ENCODE measurements at places on chromosomes 4 and X.

- no peak for DNase-seq
Observed at GRCh38 chrX:130395341-130395740, 6.4 kb upstream of the RBMX2 start.

DNA sequence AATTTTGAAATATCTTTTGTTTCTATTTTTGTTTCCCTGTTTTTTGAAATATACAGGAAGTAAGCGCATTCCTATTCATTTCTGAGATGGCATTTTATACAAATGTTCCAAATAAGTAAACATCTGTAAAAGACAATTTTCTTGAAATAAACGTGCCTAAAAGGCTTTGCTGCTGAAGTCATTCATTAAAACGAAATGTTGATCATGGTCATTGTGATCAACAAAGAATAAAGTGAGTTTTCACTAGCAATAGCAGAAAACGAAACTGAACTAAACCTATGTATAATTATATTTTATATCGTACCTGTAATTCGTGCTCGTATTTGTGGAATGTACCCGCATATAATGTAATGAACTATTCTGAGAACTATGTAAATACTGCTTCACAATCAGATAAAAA, 221.2 kb downstream of the MGST2 start:
- DNase-seq: no peak

DNA sequence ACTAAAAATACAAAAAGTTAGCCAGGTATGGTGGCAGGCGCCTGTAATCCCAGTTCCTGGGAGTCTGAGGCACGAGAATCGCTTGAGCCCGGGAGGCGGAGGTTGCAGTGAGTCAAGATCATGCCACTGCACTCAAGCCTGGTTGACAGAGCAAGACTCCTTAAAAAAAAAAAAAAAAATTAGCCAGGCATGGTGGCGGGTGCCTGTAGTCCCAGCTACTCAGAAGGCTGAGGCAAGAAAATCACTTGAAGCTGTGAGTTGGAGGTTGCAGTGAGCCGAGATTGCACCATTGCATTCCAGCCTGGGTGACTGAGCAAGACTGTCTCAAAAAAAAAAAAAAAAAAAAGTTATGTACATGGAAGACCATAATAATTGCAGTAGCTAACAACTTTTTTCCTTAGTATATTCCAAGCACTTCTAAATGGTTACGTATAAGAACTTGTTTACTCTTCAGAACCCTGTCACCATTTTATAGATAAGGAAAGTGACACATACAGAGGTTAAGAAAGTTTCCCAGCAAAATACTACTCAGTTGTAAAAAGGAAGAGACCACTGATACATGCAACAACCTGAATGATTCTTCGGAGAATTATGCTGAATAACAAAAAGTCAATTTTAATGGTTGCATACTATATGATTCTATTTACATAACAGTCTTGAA, 24.5 kb downstream of the RUFY3 start:
- no peak for DNase-seq

DNA sequence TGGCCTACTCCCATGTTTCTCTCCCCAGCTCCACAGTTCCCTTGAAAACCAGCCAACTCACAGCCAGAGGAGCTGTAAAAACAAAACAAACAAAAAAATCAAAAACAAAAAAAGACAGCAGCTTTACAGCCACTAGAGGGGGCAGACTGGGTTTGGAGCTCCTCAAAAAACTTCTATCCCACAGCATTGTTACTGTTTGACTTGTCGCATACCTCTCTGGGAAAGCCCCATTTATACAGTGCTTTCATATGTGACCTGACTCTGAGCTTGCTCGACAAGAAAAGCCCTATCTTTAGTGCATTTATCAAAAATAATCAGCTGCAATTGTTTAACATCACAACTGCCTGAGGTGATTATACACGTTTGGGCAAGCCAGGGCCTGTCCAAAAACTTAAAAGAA, 21.6 kb downstream of the TSPAN6 start:
- peak; percentile 10 for DNase-seq

DNA sequence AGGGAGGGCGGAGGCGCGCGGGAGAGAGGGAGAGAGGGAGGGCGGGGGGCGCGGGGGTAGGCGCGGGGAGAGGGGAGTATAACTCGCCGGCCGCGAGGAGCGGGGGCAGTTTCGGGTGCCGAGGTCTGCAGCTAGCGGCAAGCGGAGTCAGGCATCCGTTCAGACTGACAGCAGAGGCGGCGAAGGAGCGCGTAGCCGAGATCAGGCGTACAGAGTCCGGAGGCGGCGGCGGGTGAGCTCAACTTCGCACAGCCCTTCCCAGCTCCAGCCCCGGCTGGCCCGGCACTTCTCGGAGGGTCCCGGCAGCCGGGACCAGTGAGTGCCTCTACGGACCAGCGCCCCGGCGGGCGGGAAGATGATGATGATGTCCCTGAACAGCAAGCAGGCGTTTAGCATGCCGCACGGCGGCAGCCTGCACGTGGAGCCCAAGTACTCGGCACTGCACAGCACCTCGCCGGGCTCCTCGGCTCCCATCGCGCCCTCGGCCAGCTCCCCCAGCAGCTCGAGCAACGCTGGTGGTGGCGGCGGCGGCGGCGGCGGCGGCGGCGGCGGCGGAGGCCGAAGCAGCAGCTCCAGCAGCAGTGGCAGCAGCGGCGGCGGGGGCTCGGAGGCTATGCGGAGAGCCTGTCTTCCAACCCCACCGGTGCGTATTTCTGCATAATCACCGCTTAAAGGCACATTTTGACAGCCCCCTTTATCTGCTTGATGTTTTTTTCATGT, at the start of gene POU4F2:
TSS of gene POU4F2 (plus strand) at position 108 of the 720 bp plus-strand sequence. CDS start at position 356, 248 bp downstream.
- DNase-seq: no peak

All from AG04450 (cell line).